ENCODE measurements at places on chromosomes 1 and 21. TPM values are rescaled to one million over a fixed set of nuclear protein-coding genes. Genes with fewer than 3 reads are reported as not detected.

Gene JUN
- total RNA-seq: 65.5 TPM

Gene FAM3B
- not detected for total RNA-seq

Gene RAP1GAP
- total RNA-seq: 12.0 TPM

Gene DIO1
- total RNA-seq: not detected

Gene TMIGD3
- not detected for total RNA-seq
